ENCODE measurements at places on chromosomes 4 and X. TPM values are rescaled to one million over a fixed set of nuclear protein-coding genes. Genes with fewer than 3 reads are reported as not detected.

Gene NDUFA1
- total RNA-seq: 64.9 TPM

Gene NAP1L3
- total RNA-seq: 1.1 TPM

Gene CSAG3
- total RNA-seq: 0.62 TPM

Gene UCHL1
- not detected for total RNA-seq

Gene SEC24B
- total RNA-seq: 31.3 TPM

Gene GLUD2
- 0.27 TPM for total RNA-seq

Gene MAGEA12
- total RNA-seq: not detected

Gene MAGEA11
- total RNA-seq: not detected

Gene PAK3
- not detected for total RNA-seq

Gene STAP1
- 31.0 TPM for total RNA-seq

Gene MXD4
- total RNA-seq: 24.6 TPM

DNA sequence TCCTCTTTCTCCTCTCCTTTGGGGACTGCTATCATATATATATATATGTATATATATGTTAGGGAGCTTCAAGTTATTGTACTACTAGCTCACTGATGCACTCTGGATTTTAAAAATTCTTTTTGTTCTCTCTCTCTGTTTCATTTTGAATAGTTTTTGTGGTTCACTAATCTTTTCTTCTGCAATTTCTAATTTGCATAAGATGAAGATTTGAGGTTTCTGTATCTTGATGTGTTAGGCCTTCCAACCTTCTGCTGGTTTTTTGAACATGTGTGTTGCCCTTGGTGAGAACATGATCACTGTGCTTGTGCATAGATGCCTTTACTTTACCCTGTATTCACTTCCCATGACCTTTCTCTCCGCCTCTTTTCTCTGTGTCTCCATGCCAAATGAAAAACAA lies 7.8 kb upstream of the ZNF718 start:
- no peak overlapping the region for H3K27ac ChIP-seq
- peaks cover 12% of the 10 kb centered on the region for H3K4me1 ChIP-seq
- DNase-seq: no peak
- no peaks in the 10 kb centered on the region for H3K27me3 ChIP-seq
- H3K4me3 ChIP-seq: no peak overlapping the region

GRCh38 chrX:49761481-49761880 lies 65.7 kb upstream of the PAGE1 start:
- no peak overlapping the region for H3K27ac ChIP-seq
- H3K27me3 ChIP-seq: peaks cover 3% of the 10 kb centered on the region
- no peak overlapping the region for H3K4me3 ChIP-seq
- DNase-seq: peak; percentile 7
- H3K36me3 ChIP-seq: no peaks in the 10 kb centered on the region
- H3K4me1 ChIP-seq: no peaks in the 10 kb centered on the region

- no peaks in the 10 kb centered on the region for H3K36me3 ChIP-seq
- H3K4me1 ChIP-seq: no peaks in the 10 kb centered on the region
- H3K27me3 ChIP-seq: peaks cover 4% of the 10 kb centered on the region
- H3K4me3 ChIP-seq: no peak overlapping the region
Observed at GRCh38 chr4:129345609-129346008, 249.7 kb downstream of the C4orf33 start.

GRCh38 chr4:3811621-3812020 lies 45.4 kb downstream of the ADRA2C start:
- H3K27ac ChIP-seq: no peak overlapping the region
- H3K27me3 ChIP-seq: peaks cover 5% of the 10 kb centered on the region
- no peaks in the 10 kb centered on the region for H3K36me3 ChIP-seq
- H3K4me1 ChIP-seq: no peaks in the 10 kb centered on the region
- H3K4me3 ChIP-seq: no peak overlapping the region

- peak; percentile 58 for DNase-seq
- no peaks in the 10 kb centered on the region for H3K27me3 ChIP-seq
- H3K36me3 ChIP-seq: peaks cover 17% of the 10 kb centered on the region
- peak within 1 kb of the TSS; percentile 91 for H3K4me3 ChIP-seq
Observed at GRCh38 chr4:67558493-67558892, at the start of gene STAP1. STAP1 (plus strand) TSS chr4:67558727; CDS start chr4:67558810, 83 bp downstream.

DNA sequence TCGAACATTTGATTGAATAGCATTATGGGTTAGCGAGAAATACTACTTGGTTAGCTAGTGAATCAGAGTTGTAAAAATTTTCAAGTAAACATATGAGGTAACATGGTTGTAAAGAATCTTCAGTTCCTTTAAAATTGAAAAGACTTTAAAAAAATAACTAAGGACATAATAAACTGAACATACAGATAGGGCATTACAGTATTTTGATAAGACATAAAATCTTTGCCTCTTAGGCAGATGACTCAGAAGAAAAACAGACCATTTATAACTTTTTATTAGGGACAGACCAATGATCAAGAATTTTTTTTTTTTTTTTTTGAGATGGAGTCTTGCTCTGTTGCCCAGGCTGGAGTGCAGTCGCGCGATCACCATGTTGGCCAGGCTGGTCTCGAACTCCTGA lies 43.1 kb downstream of the PNMA5 start:
- no peak for DNase-seq
- H3K27ac ChIP-seq: no peak overlapping the region
- H3K4me3 ChIP-seq: no peak overlapping the region
- no peaks in the 10 kb centered on the region for H3K36me3 ChIP-seq
- no peaks in the 10 kb centered on the region for H3K27me3 ChIP-seq

GRCh38 chrX:148385471-148385870 lies 114.9 kb upstream of the AFF2 start:
- H3K4me3 ChIP-seq: no peak overlapping the region
- H3K4me1 ChIP-seq: peaks cover 20% of the 10 kb centered on the region
- H3K36me3 ChIP-seq: peaks cover 6% of the 10 kb centered on the region

GRCh38 chrX:13144927-13145655 lies 100.7 kb upstream of the FAM9C start:
- no peak for DNase-seq
- peaks cover 7% of the 10 kb centered on the region for H3K36me3 ChIP-seq
- no peak overlapping the region for H3K27ac ChIP-seq
- no peak overlapping the region for H3K4me3 ChIP-seq
- no peaks in the 10 kb centered on the region for H3K27me3 ChIP-seq
- peaks cover 7% of the 10 kb centered on the region for H3K4me1 ChIP-seq

DNA sequence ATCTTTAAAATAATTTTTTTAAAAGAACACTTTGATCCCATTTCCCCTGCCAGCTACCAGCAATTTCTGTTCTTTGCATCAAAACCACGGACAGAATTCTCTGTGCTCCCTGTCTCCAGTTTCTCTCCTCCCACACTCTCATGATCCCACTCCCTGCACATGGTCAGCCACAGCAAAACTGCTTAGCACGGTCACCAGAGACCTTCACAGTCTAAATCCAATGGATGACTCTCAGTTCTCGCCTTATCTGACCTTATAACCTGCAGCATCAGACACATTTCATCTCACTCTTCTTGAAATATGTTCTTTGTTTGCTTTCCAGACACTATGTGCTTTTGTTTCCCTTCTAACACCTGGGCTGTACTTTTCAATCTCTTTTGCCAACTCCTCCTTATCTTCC lies 131.5 kb downstream of the NR3C2 start:
- no peak overlapping the region for H3K27ac ChIP-seq
- no peaks in the 10 kb centered on the region for H3K4me1 ChIP-seq
- H3K36me3 ChIP-seq: no peaks in the 10 kb centered on the region
- no peaks in the 10 kb centered on the region for H3K27me3 ChIP-seq

DNA sequence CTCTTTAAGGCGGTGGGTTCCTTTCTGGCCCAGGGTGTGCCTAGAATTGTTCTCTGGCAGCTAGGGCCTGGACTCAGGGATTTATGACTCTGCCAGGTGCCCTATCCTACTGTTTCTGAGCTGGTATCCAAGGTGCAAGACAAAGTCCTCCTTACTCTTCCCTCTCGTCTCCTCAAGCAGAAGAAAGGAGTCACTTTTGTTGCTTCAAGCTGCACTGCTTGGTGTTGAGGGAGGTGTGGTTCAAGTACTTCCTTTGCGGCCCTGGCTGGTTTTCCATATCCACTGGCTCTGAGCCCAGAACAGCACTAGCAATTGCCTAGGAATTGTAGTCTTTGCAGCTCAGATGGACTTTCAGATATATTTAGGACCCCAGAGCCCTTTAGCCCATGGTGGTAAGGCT lies 39.3 kb downstream of the RTL3 start:
- no peaks in the 10 kb centered on the region for H3K27me3 ChIP-seq
- H3K4me3 ChIP-seq: no peak overlapping the region
- DNase-seq: no peak
- H3K4me1 ChIP-seq: peaks cover 3% of the 10 kb centered on the region
- no peak overlapping the region for H3K27ac ChIP-seq

DNA sequence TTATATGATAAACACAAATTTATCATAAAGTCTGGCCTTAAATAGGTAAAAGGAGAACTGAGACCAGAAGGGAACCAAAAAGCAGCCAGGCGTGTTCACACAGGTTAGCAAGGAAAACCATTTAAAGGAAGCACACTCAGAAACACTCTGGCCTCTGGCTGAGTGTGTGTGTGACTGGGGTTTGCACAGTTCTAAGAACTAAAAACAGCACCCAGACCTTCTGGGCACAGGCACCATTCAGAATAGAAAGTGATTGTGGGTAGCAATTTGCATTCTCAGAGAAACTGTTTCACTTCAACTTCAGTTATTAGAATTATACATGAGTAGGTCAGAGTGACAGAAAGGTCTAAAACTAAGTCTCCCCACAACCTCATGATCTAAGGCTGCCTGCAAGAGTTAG lies 10.0 kb downstream of the GPR82 start:
- H3K36me3 ChIP-seq: peaks cover 3% of the 10 kb centered on the region
- peaks cover 33% of the 10 kb centered on the region for H3K4me1 ChIP-seq
- H3K4me3 ChIP-seq: peak overlapping the region; percentile 9
- no peaks in the 10 kb centered on the region for H3K27me3 ChIP-seq
- peak overlapping the region; percentile 87 for H3K27ac ChIP-seq
- DNase-seq: peak; percentile 13

DNA sequence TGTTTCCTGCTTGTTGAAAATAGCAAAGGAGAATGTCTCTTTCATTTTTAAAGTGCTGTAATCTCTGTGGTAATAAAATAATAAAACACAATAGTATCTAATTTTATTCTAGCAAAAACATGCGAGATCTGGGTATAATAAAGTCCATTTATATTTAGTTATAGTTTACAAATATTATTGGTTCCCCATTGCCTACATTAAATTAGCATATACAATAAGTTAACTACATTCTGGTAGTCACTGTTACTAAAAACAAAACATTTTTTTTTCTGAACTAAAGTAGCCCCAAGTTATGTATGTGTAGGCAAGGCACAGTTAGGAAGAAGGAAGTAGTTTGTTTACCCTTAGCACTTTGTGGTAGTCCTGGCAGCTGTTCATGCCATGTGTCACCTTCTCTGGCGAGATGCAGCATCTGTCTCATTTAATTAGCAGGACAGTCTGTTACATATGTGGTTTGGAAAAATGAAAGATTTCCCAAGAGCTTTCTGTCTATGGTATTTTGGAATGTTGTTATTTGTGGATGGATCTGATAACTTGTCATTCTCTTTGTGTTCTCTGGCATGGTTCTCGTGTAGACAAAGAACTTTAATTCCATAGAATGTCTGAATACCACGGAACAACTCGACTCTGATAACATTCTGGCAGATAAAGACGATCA lies 231.3 kb upstream of the PITX2 start:
- no peaks in the 10 kb centered on the region for H3K4me1 ChIP-seq
- H3K36me3 ChIP-seq: no peaks in the 10 kb centered on the region
- DNase-seq: no peak
- H3K4me3 ChIP-seq: no peak overlapping the region
- no peak overlapping the region for H3K27ac ChIP-seq

DNA sequence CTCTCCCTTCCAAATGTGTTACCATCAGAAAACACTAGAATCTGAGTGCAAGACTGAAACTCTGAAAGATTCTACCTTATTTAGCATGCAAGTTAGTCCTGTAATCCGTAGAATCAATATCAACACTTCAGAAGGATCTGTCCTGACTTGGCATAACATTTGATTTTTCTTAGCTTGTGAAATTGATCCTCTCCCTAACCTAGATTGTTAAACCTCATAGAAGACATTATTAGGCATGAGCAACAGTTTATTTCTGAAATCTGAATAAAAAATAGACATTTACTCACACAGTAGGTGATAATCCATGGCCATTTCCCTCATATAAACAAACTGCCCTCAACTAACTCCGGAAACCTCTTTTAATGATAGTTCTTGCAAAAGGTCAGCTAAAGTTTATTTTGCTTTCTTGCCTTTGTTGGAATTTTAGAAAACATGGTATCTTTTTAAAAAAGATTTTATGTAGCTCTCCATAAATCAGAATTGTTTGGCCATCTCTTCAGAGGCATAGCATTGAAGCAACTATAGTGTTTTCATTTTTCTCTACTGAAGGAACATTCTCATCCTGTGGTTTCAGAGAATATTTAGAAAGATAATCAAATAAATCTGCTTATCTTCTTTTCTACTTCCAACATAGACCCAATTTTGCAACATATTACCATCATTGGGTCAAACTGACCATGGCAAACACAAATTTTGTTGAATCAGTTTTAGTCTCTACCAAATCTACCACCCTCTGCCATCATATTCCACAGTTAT lies 38.5 kb upstream of the PDLIM5 start:
- H3K27ac ChIP-seq: no peak overlapping the region
- H3K4me1 ChIP-seq: no peaks in the 10 kb centered on the region
- H3K36me3 ChIP-seq: no peaks in the 10 kb centered on the region

DNA sequence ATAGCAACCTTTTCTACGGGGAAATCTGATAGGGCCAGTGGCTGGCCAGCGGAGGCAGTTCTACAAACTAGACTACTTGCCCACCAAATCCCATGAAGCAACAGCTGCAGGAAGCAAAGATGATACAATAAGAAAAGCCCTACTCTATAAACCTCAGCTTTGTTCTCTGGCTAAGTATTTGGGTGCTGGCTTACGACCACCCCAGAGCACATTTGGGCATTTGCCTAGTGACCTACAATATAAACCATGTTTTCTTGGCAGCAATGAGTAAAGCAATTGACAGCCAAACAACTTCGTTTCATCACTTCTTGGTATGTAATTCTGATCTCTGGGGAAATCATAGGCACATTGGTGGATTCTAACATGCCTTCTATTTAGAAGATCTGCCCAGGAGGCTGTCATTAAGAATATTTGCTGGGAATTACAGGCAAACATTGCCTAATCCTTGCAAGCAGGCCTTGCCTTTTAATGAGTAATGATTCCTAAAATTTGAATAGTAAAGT lies 7.5 kb upstream of the LHFPL1 start:
- peaks cover 4% of the 10 kb centered on the region for H3K27me3 ChIP-seq
- no peak overlapping the region for H3K27ac ChIP-seq
- no peaks in the 10 kb centered on the region for H3K36me3 ChIP-seq
- DNase-seq: no peak
- H3K4me1 ChIP-seq: peaks cover 12% of the 10 kb centered on the region

- no peak overlapping the region for H3K27ac ChIP-seq
- H3K4me1 ChIP-seq: no peaks in the 10 kb centered on the region
- H3K36me3 ChIP-seq: no peaks in the 10 kb centered on the region
- no peak for DNase-seq
- no peaks in the 10 kb centered on the region for H3K27me3 ChIP-seq
- H3K4me3 ChIP-seq: no peak overlapping the region
Observed at GRCh38 chrX:41026702-41027078, 58.6 kb upstream of the USP9X start.

- peaks cover 2% of the 10 kb centered on the region for H3K27me3 ChIP-seq
- no peaks in the 10 kb centered on the region for H3K4me1 ChIP-seq
- no peaks in the 10 kb centered on the region for H3K36me3 ChIP-seq
- no peak for DNase-seq
- H3K4me3 ChIP-seq: no peak overlapping the region
Observed at GRCh38 chr4:71151054-71151453, 157.6 kb downstream of the DCK start.

Data from activated CD4-positive, alpha-beta T cell treated with anti-CD3 and anti-CD28 coated beads, Interleukin-2, amount 10 ng/mL, durations not matched to agents 7 days and 5 days (primary cell).